M059J (cell line): ENCODE measurements at places on chromosomes 16 and 17. TPM values are rescaled to one million over a fixed set of nuclear protein-coding genes. Genes with fewer than 3 reads are reported as not detected.
A peak's percentile ranks its signal among the peaks of the same experiment; 100 is the strongest.

The MT1H gene
- not detected in 2 replicates for total RNA-seq

The ARSG gene
- total RNA-seq: 0.86 and 3.5 TPM in 2 replicates

DNA sequence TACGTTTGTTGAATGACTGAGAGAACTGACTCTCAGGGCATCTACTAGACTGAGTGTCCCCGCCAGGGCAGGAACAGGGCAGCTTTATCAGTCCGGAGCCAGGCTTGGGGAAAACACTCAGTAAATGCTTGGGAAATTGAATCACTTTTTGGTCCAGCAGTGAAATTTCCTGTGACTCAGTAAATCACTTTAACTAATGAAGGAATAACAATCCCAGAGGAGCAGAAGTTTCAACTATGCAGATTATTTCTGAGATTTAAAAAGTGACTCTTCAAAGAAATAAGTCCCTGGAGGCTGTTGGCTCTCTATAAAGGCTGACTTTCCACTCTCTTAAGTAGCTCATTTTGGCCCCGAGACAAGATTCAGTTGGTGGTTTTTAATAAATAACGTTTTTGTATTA is 101.8 kb downstream of the FOXL1 start:
- DNase-seq: peak; percentile 92

DNA sequence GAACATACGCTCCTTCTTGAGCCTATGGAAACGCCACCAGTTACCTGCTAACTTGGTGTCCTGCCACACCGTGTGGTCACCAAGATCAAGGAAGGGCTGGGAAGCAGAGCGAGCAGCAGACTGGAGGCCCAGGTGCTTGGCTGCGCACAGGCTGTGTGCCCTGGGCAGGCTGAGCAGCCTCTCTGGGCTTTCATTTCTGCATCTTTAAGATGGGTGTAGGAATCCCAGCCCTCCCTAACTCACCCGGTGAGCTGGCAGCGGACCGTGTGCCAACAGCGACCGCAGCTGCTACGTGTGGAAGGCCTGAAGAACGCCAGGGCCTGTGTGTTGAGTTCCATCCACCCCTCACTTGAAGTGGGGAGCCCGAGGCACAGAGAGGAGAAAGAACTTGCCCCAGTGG is 80.0 kb downstream of the IRF8 start:
- no peak for DNase-seq
